RWPE1 (cell line): ENCODE measurements at places on chromosomes 2 and 18.

DNA sequence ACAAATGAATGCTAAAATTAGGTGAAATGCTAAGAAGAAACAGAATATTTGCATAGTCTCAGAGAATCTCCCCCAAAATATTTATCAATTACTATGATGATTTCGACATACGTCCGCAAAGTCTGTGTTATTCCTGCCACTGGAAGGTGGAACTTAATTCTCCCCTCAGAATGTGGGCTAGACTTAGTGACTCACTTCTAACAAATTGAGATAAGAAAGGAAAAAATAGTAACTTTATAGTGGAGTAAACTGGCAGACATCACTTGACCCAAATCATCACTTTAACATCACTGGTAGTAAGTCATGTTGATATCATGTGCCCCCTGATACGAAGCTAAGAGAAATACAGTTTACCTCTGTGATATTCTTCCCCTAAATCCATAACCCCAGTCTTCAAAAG is 23.5 kb downstream of the HADHB start:
- DNase-seq = no peak

DNA sequence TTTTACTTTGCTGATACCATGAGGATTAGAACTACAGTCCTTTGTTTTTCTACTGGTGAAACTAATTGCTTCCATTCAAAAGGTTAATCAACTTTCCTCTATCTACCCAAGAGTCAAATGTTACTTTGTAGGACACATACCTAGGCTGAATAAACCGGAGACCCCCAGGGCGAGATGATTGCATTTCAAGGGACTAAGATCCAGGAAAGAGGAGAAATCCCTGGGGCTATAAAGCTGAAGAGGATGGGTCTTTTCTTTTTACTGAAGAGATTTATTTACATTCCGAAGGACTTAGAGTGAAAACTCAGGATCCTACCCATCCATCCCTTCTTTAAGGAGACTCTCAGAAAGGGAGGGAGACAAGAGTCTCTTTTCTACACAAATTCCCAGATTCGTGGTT is 331.9 kb downstream of the CDH19 start:
- no peak for DNase-seq

DNA sequence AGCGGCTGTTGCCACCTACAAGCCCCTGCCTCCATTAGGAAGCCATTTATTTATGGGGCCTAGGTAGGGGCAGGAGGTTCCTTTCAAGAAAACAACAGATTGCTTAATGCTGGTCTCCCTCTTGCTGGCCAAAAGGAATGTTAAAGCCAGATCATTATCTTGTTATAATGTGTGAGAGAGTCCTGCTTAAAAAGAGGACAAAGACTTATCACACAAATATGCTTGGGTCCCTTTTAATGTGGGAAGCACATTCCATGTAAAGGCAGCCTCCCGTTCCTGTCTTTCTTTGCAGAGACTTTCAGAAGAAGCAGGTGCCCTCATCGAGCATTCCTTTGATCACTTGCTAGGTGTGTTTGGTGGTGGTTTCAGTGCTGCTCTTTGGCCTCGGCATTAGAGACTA is 76.4 kb downstream of the AGAP1 start:
- no peak for DNase-seq

DNA sequence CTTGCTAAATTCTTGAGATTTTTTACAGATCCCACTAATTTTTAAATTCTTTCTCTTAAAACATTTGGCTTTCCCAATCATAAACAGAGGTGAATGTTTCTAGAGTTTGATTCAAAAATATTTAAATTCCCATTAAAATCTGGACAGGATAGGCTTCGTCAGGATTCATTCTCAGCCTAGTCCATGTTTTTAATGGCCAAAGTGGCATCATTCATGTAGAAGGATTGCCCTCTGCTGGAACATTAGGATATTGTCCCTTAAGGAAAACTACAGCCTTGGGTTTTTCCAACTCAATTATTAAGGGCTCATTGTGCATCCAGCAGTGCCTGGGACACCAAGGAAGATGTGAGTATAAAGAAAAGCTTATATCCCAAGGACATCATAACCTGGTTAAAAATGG is 71.7 kb downstream of the TPGS2 start:
- peak; percentile 53 for DNase-seq

DNA sequence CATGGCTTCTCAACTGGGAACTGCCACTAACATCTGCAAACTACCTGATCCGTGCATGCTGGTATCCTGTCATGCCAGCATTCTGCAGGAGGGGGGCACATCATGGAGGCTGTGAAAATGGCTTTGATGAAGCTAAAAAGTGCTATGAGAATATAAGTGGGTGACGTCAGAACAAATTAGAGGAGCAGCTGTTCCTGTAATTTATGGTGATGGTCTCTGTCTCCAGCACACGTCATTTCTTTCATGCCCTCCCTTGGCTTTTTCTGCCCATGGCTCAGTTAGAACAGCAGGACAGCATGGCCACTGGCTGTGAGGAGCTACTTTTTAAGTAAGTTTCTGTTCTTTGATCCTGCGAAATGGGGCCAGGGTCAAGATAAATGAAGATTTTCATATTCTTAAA is 466.3 kb downstream of the THSD7B start:
- no peak for DNase-seq

DNA sequence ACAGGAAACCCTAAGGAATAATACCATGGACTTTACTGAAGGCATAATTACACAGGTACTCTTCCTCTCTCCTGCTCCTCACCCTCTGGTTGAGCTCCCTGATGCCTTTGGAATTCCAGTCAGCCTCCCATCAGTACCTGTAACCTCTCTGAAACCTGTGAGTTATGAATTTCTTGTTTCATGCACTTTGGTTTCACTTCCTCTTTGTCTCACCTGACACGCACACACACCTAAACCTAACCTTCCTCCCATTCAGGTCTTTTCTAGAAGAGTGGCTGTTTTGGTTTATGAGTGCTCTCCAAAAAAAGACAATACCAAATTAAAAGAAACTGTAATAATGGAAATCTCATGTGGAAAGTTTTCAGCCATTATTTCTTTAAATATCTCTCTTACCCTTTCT is 451.3 kb upstream of the VWC2L start:
- DNase-seq = no peak

- DNase-seq = no peak
Measured at GRCh38 chr2:218430721-218431120, 11.8 kb downstream of the VIL1 start.

GRCh38 chr2:1600191-1601066 is 143.9 kb downstream of the PXDN start:
- DNase-seq = no peak

DNA sequence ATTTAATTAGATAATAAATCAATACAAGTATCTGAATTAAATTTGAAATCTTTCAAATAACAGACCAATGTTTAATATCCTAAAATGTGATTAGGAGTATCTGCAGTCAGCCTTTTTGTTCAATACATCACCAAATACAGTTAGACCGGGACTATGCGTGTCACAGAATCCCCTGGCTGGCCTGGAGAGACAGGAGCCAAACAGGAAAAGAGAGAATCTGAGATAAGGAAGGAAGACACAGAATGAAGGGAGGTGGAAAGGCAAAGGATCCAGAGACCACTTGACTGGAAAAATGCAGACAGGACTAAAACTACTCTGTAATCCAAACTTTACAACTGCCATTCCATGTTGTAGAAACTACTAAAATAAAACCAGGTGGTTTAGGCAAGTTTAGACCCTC is 66.3 kb downstream of the SIGLEC15 start:
- no peak for DNase-seq

GRCh38 chr18:50649821-50650220 is 89.9 kb downstream of the MAPK4 start:
- no peak for DNase-seq

DNA sequence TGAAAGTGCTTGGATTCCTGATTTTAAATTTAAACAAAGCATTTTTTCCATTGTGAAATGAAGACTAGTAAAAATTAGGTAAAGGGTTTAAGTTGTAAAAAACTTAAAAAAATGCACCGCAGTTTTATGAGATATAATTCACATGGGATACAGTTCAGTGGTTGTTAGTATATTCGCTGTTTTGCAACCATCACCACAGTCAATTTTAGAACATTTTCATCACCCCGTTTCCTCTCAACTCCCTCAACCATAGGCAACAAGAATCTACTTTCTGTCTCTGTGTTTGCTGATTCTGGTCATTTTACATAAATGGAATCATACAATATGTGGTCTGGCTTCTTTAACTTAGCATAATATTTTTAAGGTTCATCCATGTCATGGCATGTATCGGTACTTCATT is 4.0 kb downstream of the DGKD start:
- no peak for DNase-seq

- DNase-seq = no peak
Measured at GRCh38 chr18:65202091-65202490, 548.7 kb upstream of the CDH7 start.

- DNase-seq = no peak
Measured at GRCh38 chr2:15911686-15912085, 28.7 kb upstream of the MYCN start.

DNA sequence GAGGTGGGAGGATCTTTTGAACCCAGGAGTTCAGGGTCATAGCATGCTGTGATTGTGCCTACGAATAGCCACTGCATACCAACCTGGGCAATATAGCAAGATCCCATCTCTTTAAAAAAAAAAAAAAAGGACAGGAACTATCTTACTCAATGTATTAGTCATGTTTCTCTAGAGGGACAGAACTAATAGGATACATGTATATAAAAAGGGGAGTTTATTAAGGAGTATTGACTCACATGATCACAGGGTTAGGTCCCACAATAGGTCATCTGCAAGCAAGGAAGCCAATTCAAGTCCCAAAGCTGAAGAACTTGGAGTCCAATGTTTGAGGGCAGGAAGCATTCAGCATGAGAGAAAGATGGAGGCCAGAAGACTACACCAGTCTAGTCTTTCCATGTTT is 18.8 kb upstream of the CASP10 start:
- no peak for DNase-seq

DNA sequence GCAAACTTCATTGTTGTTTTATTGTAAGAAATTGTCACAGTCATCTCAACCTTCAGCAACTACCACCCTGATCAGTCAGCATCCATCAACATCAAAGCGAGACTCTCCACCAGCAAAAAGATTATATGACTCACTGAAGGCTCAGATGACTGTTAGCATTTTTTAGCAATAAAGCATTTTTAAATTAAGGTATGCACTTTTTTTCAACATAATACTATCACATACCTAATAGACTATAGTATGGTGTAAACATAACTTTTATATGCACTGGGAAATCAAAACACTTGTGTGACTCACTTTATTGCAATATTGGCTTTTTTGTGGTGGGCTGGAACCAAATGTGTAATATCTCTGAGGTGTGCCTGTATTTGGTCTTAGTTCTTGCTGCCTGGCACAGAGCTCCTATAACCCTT is 15.6 kb downstream of the SCN1A start:
- no peak for DNase-seq

DNA sequence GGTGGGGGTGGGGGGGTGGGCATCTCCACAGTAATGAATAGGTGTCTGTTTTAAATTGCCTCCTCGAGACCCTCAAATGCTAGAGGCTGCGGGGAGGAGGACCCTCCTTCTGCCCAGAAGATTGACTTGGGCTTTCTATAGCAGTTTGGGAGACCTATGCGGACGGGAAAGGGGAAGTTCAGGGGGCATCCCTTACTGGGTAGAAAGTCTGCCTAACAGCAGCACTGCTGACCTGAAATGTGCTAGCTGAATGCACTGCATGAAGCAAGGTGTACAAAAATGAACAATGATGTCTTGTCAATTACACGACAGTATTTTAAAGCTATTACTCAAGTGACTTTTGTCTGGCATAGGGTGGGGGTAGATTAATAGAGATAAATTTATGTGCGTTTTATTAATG is 2.5 kb downstream of the DCC start:
- no peak for DNase-seq

GRCh38 chr2:33029926-33030325 is 83.2 kb downstream of the LTBP1 start:
- DNase-seq = no peak
